ENCODE measurements at places on chromosomes 4 and X. TPM values are rescaled to one million over a fixed set of nuclear protein-coding genes. Genes with fewer than 3 reads are reported as not detected.

CT45A2 gene
- total RNA-seq = not detected

CFAP299 gene
- not detected for total RNA-seq

POF1B gene
- total RNA-seq = 0.75 TPM

FRG1 gene
- 17.3 TPM for total RNA-seq

PABPC1L2A gene
- not detected for total RNA-seq

HUWE1 gene
- total RNA-seq = 75.8 TPM

- DNase-seq = no peak
- H3K36me3 ChIP-seq = no peaks in the 10 kb centered on the region
- H3K27ac ChIP-seq = no peak overlapping the region
- no peaks in the 10 kb centered on the region for H3K4me1 ChIP-seq
- H3K4me3 ChIP-seq = no peak overlapping the region
Measured at GRCh38 chrX:136457303-136457917, 30.3 kb upstream of the BRS3 start.

GRCh38 chrX:46209037-46209436 lies 336.2 kb downstream of the ZNF674 start:
- no peaks in the 10 kb centered on the region for H3K36me3 ChIP-seq
- no peak overlapping the region for H3K4me3 ChIP-seq
- H3K27ac ChIP-seq = no peak overlapping the region
- DNase-seq = no peak

DNA sequence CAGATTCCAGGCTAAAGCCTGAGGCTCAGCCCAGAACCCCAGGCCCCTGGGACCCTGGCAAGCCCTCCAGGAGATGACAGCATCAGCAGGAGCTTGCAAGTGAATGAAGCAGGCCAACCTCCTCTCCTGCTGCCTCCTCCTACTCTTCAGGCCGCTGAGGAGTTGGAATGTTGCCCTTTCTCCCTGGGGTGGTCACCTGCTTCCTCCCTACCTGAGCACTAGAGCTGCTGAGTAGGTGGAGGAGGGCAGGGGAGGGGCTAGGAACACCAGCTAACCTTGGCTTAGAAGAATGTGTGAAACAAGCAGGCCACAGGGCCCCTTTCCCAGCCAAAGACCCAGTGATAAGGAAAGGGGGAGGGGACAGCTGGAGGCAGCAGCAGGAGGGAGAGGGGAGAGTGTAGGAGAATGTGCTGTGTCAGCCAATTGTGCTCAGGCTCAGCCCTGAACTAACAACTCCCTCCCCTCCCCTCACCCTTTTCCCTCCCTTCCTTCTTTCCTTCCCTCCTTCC lies 58.0 kb downstream of the PJA1 start:
- H3K36me3 ChIP-seq = no peaks in the 10 kb centered on the region
- H3K27me3 ChIP-seq = no peaks in the 10 kb centered on the region
- no peak overlapping the region for H3K27ac ChIP-seq
- no peak overlapping the region for H3K4me3 ChIP-seq
- DNase-seq = no peak

GRCh38 chr4:70570796-70571195 lies 21.3 kb upstream of the AMBN start:
- DNase-seq = no peak
- no peaks in the 10 kb centered on the region for H3K36me3 ChIP-seq
- H3K4me3 ChIP-seq = no peak overlapping the region
- no peak overlapping the region for H3K27ac ChIP-seq
- no peaks in the 10 kb centered on the region for H3K27me3 ChIP-seq

GRCh38 chrX:130030826-130031225 lies 48.4 kb downstream of the BCORL1 start:
- no peak overlapping the region for H3K27ac ChIP-seq
- H3K36me3 ChIP-seq = peaks cover 32% of the 10 kb centered on the region

GRCh38 chr4:158013858-158014257 lies 159.0 kb downstream of the GASK1B start:
- H3K27ac ChIP-seq = no peak overlapping the region
- DNase-seq = no peak
- H3K36me3 ChIP-seq = no peaks in the 10 kb centered on the region
- H3K27me3 ChIP-seq = no peaks in the 10 kb centered on the region

- H3K27ac ChIP-seq = no peak overlapping the region
- DNase-seq = no peak
- no peaks in the 10 kb centered on the region for H3K36me3 ChIP-seq
Measured at GRCh38 chr4:73989928-73990327, 1.9 kb upstream of the PPBP start.

GRCh38 chrX:103879339-103879738 lies 47.3 kb upstream of the RAB9B start:
- no peak overlapping the region for H3K27ac ChIP-seq
- H3K36me3 ChIP-seq = no peaks in the 10 kb centered on the region
- H3K4me3 ChIP-seq = no peak overlapping the region
- H3K27me3 ChIP-seq = no peaks in the 10 kb centered on the region
- no peaks in the 10 kb centered on the region for H3K4me1 ChIP-seq

DNA sequence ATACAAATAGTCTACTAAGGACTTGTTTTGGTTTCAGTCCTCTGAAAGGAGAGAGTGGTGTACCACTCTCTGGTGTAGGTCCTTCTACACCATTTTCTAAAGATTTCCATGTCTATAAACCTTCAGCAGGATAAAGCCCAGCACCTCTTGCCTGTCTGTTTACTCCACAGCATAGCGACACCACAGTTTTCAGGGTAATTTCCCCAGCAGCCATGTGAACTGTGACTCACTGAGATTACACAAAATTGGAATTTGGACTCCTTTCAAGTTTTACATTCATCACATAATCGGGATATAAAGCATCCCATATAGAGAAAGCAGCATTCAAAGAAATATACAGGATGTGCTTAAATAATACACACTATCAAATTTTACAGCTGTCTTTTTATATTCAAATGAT lies 229.6 kb downstream of the PRDM5 start:
- no peaks in the 10 kb centered on the region for H3K27me3 ChIP-seq
- H3K4me3 ChIP-seq = no peak overlapping the region
- H3K36me3 ChIP-seq = no peaks in the 10 kb centered on the region

- no peaks in the 10 kb centered on the region for H3K4me1 ChIP-seq
- H3K27ac ChIP-seq = no peak overlapping the region
- DNase-seq = no peak
- no peaks in the 10 kb centered on the region for H3K36me3 ChIP-seq
- H3K4me3 ChIP-seq = no peak overlapping the region
- no peaks in the 10 kb centered on the region for H3K27me3 ChIP-seq
Measured at GRCh38 chrX:41314204-41314603, 19.8 kb upstream of the DDX3X start.

DNA sequence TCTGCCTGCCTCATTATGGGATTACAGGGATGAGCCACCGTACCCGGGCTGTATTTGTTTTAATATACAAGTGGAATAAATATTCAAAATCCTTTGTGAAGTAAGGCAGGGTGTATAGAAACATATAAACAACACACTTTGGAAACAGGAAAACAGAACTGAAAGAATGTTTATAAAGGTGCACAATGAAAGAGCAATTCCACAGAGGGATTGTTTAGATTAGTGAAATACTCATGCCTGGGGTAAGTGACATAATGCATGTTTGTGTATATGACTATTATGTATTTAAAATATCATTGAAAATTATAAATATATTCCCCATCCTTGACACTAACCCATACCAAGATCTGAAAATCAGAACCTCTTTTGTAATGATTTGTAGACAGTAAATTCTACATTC lies 45.0 kb upstream of the NR3C2 start:
- no peaks in the 10 kb centered on the region for H3K27me3 ChIP-seq
- H3K4me3 ChIP-seq = no peak overlapping the region
- no peak overlapping the region for H3K27ac ChIP-seq
- no peaks in the 10 kb centered on the region for H3K36me3 ChIP-seq
- H3K4me1 ChIP-seq = no peaks in the 10 kb centered on the region
- DNase-seq = no peak
